ENCODE measurements at places on chromosomes 16 and 17.

GRCh38 chr16:86509759-86510464, 415 bp upstream of the FOXF1 start:
- DNase-seq: no peak

- DNase-seq: no peak
These were observed 154.3 kb downstream of the KATNIP start for GRCh38 chr16:27704252-27704651.

DNA sequence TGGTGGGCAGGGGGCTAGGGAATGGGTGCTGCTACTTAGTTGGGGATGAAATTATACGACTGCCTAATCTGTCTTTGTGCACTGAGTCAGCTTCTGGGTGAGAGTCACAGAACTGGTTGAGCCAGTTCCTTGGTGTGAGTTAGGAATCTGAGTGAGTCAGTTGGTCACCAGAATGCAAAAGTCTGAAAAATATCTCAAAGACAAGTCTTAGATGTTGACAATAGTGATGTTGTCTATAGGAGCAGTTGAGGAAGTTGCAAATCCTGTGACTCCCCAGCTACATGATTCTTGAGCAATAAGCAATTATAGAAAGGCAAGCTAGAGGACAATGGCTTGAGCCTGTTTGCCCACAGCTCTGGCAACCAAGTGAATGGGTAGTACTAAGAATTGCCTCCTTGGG, 399.2 kb downstream of the CNTNAP4 start:
- no peak for DNase-seq

- no peak for DNase-seq
These were observed 10.6 kb upstream of the NUP85 start for GRCh38 chr17:75194879-75195278.

GRCh38 chr17:28950017-28950751, 1.1 kb downstream of the PHF12 start:
- peak; percentile 31 for DNase-seq

DNA sequence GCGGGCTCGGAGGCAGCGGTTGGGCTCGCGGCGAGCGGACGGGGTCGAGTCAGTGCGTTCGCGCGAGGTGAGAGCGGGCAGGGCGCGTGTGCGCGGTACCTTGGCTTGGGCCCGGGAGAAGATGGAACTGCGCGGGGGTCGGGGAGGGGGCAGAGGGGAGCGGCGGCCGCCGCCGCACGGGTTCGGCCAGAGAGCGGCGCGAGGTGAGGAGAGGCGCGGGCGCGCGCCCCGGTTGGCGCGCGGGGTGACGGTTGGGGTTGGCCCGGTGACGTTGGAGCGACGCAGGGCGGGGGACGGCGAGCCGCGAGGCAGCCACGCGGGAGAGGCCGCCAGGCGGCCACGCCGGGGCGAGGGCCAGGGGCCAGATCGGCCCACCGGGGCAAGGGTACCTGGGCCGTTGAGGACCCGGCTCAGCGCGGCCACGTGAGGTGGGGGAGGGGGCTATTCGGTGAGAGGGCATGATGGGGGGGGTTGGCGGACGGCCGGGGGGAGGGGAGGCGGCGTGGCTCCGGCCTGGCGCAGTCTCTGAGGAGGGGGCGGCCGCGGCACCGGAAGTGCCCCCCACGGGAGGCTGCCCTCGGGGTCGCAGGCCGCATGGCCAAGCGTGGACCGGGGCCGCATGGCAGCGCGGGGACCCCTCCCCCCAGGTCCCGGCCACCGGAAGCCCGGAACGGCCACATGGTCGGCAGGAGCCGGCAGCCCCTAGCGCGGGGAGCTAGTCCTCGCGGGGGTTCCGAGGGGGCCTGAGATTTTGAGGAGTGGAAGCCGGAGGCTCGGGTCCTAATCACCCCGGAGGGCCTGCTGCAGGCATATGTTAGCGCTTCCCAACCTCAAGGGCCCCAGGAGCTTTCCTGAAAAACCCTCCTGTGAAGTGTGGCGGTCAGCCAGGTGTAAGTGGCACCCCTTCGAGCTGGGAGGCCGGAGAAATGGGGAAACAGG, 527 bp downstream of the EIF5A start:
- DNase-seq: peak; percentile 31

- no peak for DNase-seq
These were observed 40.2 kb downstream of the C16orf87 start for GRCh38 chr16:46790599-46791270.

- no peak for DNase-seq
These were observed 356.9 kb downstream of the SLC39A11 start for GRCh38 chr17:72735592-72735991.

GRCh38 chr17:7550344-7550743, 1.5 kb downstream of the TNFSF12 start:
- DNase-seq: no peak

GRCh38 chr17:27535178-27535928, 79.1 kb downstream of the KSR1 start:
- no peak for DNase-seq

GRCh38 chr16:85416228-85417109, 196.7 kb upstream of the GSE1 start:
- peak; percentile 63 for DNase-seq

DNA sequence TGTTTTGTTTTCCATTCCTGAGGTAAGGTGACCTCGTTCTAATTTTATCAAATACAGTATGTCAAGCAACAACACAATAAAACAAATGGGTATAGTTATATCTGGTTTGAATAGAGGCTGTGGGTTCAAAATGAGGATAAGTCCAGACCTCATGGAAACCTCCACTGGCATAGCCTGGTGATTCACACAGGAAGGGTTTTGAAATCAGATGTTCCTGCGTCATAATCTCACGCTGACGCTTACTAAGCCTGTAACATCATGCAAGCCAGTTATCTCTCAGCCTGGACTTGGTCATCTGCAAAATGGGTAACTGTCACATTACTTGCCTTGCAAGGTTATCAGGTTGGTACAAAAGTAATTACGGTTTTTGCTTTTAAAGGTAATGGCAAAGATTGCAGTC, 1056.3 kb upstream of the EEF2KMT start:
- no peak for DNase-seq

DNA sequence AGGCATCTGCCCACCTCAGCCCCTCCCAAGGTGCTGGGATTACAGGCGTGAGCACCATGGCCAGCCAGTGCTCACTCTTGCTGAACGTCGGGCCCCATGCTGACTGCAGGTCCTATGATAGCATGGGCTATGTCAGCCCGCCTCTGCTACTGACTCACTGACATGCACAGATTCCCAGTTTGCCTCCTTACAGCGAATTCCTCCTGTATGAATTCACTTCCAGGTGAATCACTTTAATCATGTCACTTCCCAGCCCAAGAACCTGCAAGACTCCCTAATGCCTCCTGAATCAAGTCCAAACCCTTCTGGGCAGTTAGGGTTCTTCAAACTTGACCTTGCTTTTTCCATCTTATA, 16.1 kb upstream of the UBTF start:
- DNase-seq: no peak

GRCh38 chr16:88646345-88647034, 4.4 kb downstream of the CYBA start:
- DNase-seq: no peak

DNA sequence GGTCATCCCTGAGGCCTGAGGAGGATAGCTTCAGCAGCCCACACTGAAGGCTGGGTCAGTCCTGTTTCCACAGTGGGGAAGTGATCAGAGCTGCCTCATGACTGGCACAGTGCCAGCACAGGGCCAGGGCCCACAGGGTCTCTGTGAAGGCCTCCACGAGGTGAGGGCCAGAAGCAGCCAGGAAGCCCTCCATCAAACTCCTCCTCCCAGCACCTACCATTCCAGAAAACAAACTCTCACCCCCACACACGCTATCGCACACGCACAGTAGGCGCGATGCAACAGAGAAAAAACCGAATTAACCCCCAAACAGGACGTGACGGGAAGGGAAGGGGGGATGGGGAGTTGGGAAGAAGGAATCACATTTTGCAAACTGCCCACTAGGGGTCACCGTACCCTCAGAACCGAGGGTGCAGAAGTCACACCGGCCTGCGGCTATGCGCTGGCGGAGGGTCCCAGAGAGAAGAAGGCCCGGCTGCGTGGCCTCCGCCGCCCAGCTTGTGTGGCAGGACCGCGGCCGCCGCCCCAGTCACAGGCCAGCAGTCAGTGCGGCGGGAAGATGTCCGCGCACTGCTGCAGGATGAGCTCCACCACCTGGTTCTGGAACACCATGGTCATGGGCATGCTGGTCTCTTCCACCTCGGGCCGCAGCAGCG, 37.6 kb downstream of the ARHGAP27 start:
- DNase-seq: peak; percentile 21

GRCh38 chr16:48194828-48195556, 39.2 kb upstream of the ABCC12 start:
- DNase-seq: no peak

DNA sequence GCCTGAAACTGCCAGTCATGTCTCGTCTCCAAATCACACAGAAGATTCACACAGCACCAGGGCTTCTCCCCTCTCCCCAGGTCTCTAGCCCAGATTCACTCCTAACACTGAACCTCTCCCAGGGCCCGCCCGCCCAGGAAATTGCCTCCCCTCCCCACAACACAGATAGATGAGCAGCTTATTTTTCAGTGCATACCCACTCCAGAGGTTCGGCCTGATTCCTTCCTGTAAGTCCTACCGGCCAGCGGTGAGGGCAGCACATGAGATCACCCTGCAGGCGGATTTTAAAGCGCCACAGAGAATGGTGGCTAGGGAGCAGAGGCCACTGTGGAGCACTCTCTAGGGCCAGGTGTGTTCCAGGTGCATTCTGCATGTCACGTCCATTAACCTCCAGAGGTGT, 301.8 kb downstream of the IRF8 start:
- no peak for DNase-seq

GRCh38 chr17:79979221-79979741, 56.4 kb downstream of the TBC1D16 start:
- no peak for DNase-seq

DNA sequence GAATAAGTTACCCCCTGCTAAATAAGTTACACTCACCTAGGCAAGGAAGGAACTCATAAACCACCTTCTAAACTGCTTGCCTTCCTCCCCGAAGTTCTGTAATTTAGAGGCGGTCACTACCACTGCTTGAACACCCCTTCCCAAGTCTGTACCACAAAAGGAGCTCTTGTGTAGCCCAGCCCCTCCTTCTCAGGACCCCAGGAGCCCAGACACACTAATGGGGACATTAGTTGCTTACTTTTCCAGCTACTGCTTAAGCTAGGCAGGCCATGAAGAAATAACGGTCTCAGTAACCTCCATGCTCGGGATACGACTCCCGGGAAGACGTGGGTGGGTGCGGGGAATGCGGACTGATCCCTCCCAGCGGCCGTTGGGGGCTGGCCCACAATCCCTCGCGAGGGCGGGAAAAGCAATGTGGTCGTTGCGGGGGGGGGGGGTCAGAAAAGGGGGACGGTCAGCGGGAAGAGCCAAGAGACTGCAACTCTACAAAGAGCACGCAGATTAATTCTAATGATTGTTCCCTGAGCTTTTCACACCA, at the start of gene TEX14:
TEX14 (minus strand) TSS at position 345 of the 538 bp plus-strand sequence. CDS start 40,044 bp downstream, outside the sequence.
- no peak for DNase-seq

- DNase-seq: peak; percentile 68
These were observed 14.8 kb upstream of the MARVELD3 start for GRCh38 chr16:71610936-71611871.

GRCh38 chr16:56591377-56592060, 2.2 kb downstream of the MT3 start:
- DNase-seq: no peak

GRCh38 chr17:72358465-72358864, 237.6 kb downstream of the SOX9 start:
- no peak for DNase-seq

GRCh38 chr16:5321930-5322329, 224.3 kb upstream of the EEF2KMT start:
- DNase-seq: no peak

GRCh38 chr17:28511858-28512461, 5.8 kb downstream of the FOXN1 start:
- DNase-seq: no peak

- peak; percentile 36 for DNase-seq
These were observed 21.9 kb downstream of the C1QTNF1 start for GRCh38 chr17:79045842-79046196.

GRCh38 chr16:67677712-67678111, 11.1 kb downstream of the C16orf86 start:
- no peak for DNase-seq

GRCh38 chr16:2816751-2817339, at the start of gene PRSS21:
Gene PRSS21, plus strand, starts transcription at chr16:2817237. Its CDS starts 32 bp downstream, at chr16:2817269.
- DNase-seq: no peak

DNA sequence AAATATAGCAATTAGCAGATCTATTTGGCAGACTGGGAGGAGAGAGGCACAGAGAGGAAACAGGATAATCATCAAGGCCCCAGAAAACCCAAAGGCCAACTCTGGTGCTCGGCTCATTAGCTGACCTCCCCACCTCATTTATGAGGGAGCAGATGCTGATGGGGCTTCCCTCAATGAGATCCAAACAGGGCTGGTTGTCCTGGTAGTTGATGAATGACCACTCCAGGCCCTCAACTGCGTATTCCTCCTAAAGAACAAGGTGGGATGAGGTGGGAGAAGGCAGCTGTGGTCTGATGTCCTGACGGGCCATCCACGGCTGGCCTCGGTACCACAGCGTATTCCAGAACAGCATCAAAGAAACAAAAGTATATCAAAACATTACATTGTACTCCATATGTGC, 20.8 kb downstream of the ZNHIT3 start:
- DNase-seq: no peak

GRCh38 chr17:17201907-17202306, 4.2 kb downstream of the PLD6 start:
- DNase-seq: no peak

- no peak for DNase-seq
These were observed 225.5 kb downstream of the SOX9 start for GRCh38 chr17:72346306-72346705.

DNA sequence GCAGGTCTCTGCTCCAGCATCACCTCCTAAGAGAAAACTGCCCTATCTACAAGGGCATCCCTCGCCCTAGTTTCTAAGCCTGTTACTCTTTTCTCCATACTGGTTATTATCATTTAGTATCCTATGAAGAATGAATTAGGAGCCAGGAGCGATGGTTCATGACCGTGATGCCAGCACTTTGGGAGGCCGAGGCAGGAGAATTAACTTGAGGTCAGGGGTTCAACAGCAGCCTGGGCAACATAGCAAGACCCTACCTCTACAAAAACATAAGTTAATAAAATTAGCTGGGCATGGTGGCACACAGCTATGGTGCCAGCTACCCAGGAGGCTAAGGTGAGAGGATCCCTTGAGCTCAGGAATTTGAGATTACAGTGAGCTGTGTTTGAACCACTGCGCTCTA, 7.2 kb downstream of the EARS2 start:
- DNase-seq: no peak

GRCh38 chr16:80298676-80299075, 242.1 kb upstream of the DYNLRB2 start:
- DNase-seq: no peak

DNA sequence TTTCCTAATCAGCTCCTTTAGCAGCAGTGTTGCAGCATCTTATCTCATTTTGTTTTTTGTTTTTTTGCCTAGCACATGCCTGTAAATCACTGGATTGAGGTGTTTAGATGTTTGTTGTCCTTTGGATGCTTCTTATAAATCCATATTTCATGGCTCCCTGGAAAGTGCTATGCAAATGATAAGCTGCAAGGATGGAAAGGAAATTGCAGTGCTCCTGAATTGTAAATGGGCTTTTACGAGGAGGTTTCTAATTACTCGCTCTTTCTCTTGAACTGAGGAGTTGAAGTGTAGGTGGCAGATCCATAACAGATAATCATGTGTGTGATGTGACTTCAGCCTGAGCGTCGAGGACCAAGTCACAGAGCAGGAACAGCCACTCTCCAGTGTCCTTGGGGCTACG, 45.0 kb downstream of the MAPT start:
- DNase-seq: no peak

GRCh38 chr17:46140645-46141197, 52.5 kb downstream of the KANSL1 start:
- DNase-seq: no peak
